CD4-positive, alpha-beta T cell treated with Interleukin-4 for 1 hour (primary cell): ENCODE measurements at places on chromosomes 1 and 21.

DNA sequence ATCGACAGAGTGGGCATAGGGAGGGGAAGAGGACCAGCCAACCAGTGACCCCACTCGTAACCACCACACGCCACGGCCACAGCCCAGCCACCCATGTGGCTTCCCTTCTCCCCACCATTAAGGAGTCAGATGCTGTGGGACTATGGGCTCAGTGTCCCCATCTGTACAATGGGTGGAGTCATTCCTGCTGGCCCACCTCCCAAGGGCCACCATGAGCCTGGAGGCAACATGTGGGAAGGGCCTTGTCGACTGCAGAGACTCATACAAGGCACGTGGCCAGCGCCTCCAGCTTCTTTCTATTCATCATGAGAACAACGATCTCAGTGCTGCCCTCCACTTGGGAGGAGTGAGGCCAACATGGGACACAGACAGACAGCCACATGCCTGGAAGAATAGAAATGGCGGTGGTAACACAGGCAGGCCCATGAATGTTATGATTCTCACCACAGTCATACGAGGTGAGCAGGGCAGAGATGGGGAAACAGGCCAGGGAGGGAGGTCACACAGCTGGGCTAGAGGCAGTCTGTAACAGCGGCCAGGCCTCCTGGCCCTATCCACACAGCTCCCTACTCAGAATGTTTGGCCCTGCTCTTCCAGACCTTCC is 16.1 kb downstream of the LRP8 start:
- no peak for DNase-seq

GRCh38 chr1:45512641-45513054 is 9.0 kb downstream of the PRDX1 start:
- peak; percentile 68 for DNase-seq

DNA sequence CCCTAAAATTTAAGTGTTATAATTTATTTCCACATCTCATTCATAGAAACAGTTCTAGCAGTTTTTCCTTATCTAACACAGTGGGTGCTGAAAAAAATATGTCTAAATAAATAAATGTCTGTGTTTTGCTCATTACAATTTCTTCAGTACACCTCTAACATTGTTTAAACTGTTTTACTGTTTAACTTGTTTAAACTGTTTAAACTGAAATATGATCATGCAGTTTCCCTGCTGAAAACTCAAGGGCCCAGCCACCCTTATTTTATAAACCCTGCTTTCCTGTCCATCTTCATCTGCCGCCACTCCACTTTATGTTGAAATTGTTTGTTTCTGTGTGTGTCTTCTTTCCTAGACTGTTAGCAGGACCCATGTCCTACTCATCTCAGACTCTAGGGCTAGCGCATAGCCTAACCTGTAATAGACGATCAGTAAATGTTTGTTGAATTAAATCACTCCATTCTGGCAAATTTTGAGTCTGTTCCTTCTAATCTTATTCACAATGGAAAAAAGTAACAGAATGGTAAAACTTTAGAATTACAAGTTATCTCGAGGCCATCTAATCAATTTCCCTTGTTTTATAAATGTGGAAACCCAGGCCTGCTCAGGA is 9.4 kb upstream of the PIK3C2B start:
- no peak for DNase-seq

DNA sequence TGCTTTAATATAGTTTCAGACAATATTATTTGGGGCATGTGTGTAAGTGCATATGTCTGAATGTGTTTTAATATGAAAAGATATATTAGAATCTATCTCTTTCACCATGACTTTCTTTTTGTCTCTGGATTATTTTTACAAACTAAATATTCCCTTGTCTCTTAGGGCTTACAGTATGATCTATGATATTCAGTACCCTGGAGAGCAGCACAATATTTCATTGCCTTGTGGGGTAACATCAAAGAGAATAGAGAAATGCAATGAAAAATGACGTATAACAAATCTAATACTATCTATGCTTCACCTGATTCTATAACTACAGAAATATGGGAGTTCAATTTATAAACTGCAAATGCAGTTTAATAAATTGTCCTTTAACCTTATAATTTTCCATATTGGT is 2084.5 kb downstream of the MRPL39 start:
- no peak for DNase-seq

GRCh38 chr1:245685111-245685810 is 530.5 kb downstream of the KIF26B start:
- DNase-seq = no peak

DNA sequence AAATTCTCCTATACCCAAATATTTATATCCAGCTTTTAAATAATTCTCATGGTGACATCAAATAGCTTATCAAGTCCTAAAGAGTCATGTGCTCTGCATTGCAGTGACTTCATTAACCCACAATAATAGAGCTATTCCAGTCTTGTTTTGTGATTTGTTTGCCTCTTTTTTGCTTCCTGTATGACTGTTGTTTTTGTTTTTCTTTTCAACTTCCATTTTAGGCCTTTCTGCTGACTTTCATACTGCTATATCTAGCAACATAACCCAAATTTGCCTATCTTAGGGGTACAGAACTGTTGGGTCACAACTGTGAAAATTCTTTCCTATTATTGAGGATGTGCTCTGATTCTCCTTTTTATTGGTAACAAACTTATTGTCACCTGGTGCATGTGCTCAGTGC is 30.3 kb downstream of the SPATA17 start:
- DNase-seq = no peak

DNA sequence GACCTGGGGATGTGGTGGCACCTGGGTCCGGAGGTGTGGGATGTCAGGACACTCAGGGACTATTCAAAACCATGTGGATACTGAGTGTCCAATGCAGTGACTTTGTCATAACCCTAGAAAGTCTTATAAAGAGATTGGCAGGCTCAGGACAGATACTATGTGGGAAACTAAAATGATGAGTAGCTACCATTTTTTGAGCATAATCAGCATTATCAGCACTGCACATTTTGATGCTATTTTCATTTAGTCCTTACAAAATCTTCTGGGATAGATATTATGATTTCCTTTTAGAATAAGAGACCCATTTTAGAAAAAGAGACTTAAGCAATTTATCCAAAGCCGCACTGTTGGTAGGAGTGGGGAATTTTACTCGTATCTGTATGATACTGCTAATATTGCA is 93.4 kb downstream of the DNM3 start:
- no peak for DNase-seq

DNA sequence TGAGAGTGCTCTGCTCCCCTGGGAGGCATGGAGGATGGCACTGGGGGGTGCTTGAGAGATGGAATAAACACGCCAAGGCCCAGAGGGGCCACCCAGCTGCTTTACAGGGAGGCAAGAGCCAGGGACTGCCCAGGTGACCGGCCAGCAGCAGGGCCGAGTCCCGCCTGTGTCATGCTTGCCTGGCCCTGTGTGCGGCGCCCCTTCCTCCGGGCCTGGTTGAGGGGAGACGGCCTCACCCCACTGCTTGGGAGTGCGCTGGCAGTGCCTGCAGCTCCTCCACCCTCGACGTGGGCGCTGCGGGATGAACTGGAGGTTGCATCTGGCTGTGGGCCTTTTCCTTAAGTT is 33.1 kb upstream of the COL6A2 start:
- no peak for DNase-seq

DNA sequence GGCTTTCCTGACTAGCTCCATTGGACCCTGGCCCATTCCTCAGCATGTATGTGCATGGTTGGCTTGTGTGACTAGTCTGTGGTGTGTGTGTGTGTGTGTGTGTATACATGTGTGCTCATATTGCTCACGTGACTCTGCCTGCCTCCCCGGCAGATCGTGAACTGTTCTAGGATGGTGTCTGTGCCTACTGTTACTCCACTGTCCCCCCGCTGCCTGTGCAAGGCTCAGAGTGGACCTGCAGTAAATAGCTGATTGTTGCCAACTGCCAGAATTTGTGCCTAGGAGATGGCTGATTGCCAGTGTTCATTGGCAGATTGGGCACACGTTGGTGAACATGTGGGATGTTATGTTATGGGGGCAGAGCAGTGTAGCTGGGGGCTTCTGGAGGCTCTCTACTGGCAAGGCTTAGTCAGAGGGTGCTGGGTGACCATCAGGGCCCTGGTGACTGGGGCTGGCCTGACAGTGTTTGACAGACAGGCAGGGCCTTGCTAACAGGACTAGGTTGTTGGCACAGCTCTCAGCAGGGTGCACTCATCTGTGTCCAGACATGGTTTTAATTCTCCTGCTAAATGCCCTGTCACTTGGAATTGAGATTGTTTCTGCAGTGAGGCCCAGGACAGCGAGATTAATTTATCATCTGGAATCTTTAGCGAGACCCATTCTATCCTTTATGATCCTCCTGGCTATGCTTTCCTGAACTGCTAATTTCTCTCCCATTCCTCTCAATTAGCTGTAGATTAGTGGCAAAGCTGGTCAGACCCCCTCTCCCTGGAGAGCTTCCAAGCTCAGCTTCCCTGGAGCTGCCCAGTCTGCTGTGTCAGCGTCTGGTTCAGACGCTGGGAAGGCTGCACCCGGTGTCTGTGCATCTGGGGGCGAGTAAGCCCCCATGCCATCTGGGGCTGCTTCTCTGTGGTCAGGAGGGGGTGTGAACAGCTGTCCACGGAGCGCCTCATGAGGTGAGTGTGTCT is 20.8 kb downstream of the SLC6A17 start:
- DNase-seq = no peak

DNA sequence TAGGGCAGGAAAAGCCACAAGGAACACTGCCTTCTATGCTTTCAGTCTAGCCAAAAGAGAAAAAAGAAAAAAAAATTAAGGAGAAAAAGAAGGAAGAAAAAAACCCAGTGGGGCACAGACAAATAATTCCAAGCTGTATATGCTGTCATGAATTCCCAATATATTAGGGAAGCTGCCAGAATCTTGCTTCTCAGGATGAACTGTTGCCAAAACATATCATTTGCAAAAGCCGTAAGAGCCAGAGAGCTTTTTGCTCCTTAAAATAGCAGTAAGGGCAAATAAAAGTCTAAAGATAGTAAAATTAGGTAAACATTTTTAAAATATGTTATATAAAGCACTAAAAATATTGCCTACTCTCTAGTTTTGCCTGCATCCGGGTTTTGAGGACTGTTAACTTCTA is 52.1 kb downstream of the PGM1 start:
- no peak for DNase-seq

DNA sequence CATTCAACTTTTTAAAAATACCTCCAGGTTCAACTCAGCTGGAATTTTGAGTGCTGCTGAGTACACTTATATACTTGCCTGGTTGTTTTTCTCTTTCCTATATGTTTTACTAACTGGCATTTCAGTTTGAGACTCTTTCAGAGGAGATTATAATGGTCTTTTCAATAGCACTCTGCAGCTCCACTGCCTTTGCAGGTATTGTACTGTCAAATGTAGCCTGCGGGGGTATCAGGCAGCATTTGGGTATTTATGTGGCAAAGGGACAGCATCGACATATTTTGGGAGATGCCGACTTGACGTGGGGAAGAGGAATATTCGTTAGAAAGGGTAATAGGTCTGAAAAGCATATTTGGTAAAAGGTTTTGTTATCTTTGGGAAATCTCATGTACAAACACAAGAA is 11.1 kb upstream of the TGFBR3 start:
- DNase-seq = no peak

DNA sequence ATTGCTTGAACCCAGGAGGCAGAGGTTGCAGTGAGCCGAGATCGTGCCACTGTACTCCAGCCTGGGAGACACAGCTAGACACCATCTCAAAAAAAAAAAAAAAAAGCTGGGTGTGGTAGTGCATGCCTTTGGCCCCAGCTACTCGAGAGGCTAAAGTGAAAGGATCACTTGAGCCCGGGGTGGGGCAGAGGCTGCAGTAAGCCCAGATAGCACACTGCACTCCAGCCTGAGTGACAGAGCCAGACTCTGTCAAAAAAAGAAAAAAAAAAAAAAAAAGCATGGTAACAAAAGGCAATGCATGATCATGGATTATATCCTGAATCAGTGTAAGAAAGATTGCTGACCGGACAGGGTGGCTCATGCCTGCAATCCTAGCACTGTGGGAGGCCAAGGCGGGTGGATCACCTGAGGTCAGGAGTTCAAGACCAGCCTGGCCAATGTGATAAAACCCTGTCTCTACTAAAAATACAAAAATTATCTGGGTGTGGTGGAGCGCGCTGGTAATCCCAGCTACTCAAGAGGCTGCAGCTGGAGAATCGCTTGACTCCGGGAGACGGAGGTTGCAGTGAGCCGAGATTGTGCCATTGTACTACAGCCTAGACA is 76.3 kb downstream of the RUSC1 start:
- DNase-seq = no peak

DNA sequence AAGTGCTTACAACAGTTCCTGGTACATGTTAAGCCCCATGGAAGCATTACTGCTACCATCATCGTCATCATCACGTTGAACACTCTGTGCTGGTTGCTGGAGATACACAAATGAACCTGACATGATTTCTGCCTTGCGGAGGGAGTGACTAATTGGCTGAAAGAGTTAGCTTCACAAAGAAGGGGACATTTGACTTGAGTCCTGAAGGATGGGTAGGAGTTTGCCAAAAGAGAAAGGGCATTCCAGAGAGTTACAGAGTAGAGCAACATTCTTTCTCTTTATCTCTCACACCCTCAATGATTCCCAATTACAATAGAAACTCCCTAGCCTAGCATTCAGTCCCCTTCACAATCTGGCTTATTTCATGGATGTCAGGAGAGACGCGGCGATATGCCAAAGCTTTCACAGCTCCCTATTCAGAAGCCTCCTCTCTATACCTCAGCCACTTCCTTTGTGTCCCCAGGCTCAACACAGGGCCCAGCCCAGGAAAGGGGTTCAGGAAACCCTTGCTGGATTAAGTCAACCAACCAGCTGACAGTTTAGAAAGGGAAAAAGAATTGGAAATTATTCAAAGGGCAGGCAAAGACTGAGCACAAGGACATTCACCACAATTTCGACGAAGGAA is 38.0 kb downstream of the SLC1A7 start:
- DNase-seq = no peak

DNA sequence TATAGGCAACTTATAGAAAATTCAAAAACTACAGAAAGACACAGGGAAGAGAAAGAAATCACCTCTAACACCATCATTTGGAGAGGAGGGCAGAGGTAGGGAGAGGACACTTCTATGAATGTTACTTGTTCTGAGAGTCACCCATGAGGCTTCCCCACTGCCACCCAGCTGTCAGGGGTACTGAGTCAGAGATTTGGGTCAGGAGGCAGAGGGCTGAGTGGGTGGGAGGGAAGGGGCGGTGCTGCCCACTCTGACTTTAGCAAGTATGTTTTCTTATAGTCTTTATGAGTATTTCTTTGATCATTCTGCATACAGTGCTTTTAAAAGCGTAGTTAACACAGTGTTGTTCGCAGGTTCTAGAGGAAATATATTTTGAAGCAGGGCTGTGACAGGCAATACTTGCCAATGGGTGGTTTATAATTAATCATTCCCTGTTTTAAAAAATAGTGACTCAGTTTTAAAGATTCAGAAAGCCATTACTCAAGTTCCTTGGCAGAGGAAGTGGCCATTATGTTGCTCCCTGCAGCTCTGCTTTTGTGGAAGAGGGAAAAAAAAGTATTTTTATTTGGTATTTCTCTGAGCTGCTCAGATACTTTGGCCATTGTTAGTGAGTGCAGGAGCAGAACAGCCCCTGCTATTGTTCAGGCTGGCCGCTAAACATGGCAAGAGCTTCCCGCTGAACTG is 18.3 kb downstream of the IL6R start:
- no peak for DNase-seq

DNA sequence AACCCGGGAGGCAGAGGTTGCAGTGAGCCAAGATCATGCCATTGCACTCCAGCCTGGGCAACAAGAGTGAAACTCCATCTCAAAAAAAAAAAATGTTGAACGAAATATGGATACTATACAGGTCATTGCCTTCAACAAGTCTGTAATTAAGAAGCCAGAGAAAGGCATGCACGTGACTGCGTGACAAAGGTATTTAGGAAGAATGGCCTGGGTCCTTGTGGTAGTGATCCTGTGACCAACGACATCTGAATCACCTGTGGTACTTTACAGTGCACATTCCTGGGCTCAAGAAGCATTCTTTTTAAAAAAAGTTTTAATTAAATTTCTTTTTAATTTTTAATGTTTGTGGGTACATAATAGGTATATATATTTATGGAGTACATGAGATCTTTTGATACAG is 115.0 kb downstream of the GREM2 start:
- no peak for DNase-seq
